ENCODE measurements at places on chromosomes 4 and X. TPM values are rescaled to one million over a fixed set of nuclear protein-coding genes. Genes with fewer than 3 reads are reported as not detected.

DNA sequence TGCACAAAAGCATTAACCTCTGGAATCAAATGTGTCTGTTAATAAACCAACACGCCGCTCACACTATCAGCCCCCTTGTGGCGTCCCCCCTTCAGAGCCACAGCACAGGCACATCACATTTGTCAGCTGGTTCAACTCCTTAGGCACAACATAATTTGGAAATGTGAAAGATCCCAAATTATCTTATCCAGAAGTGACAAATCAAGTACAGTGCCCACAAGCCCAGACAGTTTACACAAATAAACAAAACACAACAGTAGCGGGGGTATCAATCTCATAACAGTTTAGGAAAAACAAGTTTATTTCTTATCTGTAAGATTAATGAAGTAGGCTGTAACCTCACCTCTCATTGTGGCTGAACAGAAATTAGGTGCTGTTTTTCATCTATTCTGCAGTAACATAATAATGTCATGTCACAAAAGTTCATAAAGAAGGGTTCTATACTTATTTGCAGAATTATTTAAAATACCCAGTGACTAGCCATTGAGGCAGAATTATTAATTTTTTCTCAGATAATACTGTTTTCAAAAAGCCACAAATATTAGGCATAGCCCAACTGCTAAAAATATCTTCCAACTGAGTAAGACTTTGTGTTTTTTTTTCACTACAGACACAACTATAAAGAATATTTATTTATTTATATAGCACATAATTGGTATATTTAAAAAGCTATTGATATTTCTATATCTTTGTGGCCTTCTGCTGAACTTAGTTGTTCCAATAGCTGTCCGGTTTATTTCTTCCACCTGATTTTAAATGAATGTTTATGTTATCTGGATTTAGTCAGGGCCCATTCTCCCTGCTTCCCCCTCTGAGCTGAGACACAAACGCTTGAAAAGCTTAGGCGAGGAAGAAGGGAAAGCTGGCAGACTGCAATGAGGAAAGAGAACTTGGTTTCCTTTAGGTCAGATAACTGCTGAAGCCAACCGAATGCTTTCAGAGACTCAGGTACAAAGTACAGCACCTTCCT is 214.7 kb downstream of the QDPR start:
- H3K4me3 ChIP-seq: no peak overlapping the region
- H3K27ac ChIP-seq: no peak overlapping the region
- no peak for DNase-seq
- H3K36me3 ChIP-seq: no peaks in the 10 kb centered on the region
- no peaks in the 10 kb centered on the region for H3K27me3 ChIP-seq
- H3K4me1 ChIP-seq: no peaks in the 10 kb centered on the region

DNA sequence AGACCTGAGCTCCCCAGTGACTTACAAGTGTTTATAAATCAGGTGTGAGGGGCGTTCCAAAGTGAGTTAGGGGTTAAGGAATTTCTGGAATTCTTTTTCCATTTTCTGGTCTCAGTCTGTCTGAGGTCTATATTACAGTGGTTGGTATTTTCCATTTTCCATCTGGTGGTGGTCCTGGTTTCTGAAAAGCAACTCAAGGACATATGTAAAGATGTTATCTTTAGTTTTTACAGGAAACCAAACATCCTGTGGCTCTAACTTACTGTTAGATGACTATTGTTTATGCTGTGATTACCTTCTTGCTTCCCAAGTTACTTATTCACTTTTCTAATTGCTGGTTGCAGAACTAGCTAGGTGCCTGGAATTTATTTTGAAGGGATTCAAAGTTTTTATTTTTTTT is 53.5 kb upstream of the IL21 start:
- H3K27me3 ChIP-seq: no peaks in the 10 kb centered on the region
- DNase-seq: no peak
- H3K36me3 ChIP-seq: no peaks in the 10 kb centered on the region
- H3K4me1 ChIP-seq: no peaks in the 10 kb centered on the region

DNA sequence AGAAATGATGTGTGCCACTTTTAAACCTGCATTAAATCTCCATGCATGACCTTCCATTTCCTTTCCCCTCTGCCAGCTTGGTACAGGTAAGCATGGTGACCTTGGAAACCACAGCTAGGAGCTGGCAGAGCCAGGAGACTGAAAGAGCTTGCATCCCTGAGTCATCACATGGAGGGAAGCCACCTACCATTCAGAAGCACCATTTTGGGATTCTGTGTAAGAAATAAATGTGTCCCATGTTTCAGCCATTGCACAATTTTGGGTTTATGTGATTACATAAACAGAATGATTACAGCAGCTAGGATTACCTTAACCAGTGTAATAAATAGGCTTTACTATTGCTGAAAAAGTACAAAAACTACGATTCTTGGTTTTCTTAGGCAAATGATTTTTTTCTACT is 17.3 kb upstream of the CCDC149 start:
- H3K27me3 ChIP-seq: peaks cover 14% of the 10 kb centered on the region
- no peak for DNase-seq
- no peak overlapping the region for H3K4me3 ChIP-seq
- no peak overlapping the region for H3K27ac ChIP-seq
- no peaks in the 10 kb centered on the region for H3K4me1 ChIP-seq

DNA sequence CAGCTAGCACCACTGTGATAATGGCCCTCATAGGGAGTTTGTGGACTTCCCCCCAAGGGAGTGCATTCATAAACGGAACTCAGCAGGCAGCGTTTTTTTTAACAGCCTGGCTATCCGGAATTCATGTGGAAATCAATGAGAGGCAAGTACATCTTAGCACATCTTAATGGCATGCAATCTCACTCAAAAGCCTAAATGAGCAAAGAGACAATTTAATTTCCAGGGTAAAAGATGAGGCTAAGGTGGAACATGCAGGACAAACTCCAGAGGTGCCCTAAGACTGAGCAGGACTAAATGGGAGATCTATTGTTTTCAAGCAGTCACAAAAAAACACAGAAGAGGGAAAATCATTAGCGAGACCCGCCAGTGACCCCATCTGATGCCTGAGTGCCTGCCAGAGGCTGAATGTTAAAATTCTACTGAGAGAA is 243.5 kb upstream of the KCNIP4 start:
- H3K4me3 ChIP-seq: no peak overlapping the region
- no peak overlapping the region for H3K27ac ChIP-seq
- H3K4me1 ChIP-seq: no peaks in the 10 kb centered on the region
- DNase-seq: no peak

DNA sequence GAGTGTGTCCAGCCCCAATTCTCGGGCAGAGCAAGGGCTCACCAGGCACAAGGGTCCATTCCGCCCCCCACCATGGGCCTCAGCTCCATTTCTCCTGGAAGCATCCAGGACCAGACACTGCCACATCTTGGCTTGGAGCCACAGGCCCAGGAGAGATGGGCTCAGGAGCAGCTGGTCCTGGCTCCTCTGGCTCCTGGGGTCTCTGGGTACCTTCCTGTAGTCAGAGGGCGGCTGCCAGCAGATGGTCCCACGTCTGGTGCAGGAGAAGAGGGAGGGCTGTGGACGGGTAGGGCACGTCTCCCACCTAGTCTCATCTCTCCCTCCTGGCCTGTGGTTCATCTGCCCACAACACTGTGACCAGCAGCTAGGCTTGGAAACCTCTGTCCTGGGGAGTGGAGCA is 8.0 kb downstream of the ATP2B3 start:
- no peak for DNase-seq
- peaks cover 59% of the 10 kb centered on the region for H3K27me3 ChIP-seq
- no peaks in the 10 kb centered on the region for H3K36me3 ChIP-seq
- no peak overlapping the region for H3K27ac ChIP-seq
- peaks cover 4% of the 10 kb centered on the region for H3K4me1 ChIP-seq

GRCh38 chrX:134821370-134821769 is 163.1 kb upstream of the PLAC1 start:
- H3K27me3 ChIP-seq: no peaks in the 10 kb centered on the region
- no peaks in the 10 kb centered on the region for H3K4me1 ChIP-seq

GRCh38 chrX:132292793-132293192 is 73.5 kb upstream of the RAP2C start:
- no peak for DNase-seq
- no peak overlapping the region for H3K27ac ChIP-seq
- no peak overlapping the region for H3K4me3 ChIP-seq
- H3K36me3 ChIP-seq: no peaks in the 10 kb centered on the region
- H3K4me1 ChIP-seq: no peaks in the 10 kb centered on the region

Gene CYSLTR1
- total RNA-seq: 0.76 TPM

Gene MRFAP1L1
- 37.8 TPM for total RNA-seq
